Forelimb muscle (tissue), 1 donor: ENCODE measurements at places on chromosomes 3 and 15. TPM values are rescaled to one million over a fixed set of nuclear protein-coding genes. Genes with fewer than 3 reads are reported as not detected.

GRCh38 chr3:109072194-109072593 is 45.7 kb downstream of the MORC1 start:
- DNase-seq: no peak

- no peak for DNase-seq
Observed at GRCh38 chr15:79769069-79769481, 127.7 kb downstream of the MTHFS start.

- no peak for DNase-seq
Observed at GRCh38 chr3:180617049-180617448, 15.1 kb downstream of the TTC14 start.

- DNase-seq: no peak
Observed at GRCh38 chr3:63576846-63577245, 75.6 kb upstream of the SNTN start.

DNA sequence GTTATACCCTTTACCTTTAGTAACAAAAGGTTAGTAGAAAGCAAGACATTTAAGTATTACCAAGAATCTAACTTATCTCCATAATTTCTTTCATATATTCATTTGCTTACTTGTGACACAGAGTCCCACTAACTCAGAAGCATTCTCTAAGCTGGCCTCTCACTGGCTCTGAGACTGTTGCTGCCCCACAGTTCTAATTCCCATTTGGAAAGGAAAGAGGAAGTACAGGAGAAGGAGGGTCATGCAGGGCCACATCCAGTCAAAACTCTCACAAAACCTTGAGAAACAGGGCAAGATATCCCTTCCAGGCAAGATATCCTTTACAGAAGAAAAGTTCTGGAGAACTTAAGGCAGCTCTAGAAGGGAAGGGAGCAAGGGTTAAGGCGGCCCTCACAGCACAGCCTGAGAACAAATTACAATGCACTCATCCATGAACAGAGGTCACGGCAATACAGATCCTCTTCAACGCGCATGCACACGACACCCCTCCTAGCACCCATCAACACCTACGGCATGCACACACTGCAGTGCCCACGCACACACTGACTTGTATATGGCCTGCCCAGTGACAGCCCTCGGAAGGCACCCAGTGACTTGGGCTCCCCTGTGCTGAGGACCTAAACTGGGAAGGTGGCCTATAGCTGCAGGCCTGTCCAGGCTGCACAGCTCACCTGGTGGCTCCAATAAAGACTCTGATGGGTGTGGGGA is 13.0 kb upstream of the MYO5C start:
- DNase-seq: no peak

DNA sequence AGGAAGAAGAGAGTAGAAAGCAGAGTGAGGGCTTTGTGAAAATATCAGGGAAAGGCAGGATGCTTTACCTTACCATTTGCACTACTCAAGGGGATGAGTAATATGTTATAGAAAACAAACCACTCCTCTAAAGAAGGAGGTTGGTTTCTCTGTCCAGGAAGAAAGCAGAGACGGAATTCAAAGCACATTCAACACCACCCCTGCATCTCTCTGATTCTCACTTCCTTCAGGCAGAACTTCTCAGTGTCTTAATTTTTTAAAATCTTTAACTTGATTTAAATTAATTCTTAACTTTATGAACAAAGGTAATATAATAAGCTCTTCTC is 82.4 kb downstream of the NR2F2 start:
- no peak for DNase-seq

DNA sequence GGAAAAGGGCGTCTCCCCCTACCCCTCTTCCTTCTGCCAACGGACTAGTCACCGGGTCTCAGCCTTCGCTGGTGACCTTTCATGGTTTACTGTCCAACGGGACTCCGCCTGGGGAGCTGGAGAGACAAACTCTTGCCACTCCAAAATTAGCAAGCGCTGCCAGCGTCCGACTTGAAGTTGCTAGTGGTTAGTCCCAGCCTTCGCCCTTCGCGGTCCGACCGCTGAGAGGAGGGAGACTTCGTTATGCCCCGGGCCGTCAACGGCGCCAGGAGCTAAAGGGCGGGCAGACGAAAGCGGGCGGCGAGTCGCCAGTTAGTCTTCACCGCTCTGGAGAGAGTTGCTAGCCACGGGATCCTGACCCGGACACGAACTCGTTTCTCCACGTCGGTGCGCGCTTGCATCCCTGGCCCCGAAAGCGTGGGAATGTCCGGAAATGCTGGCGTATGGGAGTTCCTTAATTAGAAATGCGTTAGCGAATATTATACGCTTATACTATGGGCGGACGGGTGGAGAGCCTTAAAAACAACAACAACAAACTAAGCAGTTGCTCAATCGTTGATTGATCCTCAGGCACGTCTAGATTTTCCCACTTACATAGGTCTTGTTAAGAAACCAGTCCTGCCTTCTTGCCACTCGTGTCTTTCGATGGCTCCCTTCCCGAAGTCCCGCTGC is 716 bp downstream of the SMC4 start:
- no peak for DNase-seq

Gene ERICH6
- 0.11 TPM for polyA plus RNA-seq
